ENCODE measurements at places on chromosomes 12 and 14.

DNA sequence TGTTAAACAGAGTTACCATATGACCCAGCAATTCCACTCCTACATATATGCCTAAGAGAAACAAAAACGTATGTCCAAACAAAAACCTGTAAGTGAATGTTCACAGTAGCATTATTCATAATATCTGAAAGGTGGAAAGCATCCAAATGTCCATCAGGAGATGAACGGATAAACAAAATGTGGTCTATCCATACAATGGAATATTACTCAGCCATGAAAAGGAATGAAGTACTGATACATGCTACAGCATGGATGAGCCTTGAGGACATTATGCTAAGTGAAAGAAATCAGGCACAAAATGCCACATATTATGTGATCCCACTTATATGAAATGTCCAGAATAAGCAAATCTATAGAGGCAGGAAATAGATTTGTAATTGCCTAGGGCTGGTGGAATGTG lies 16.8 kb downstream of the MOK start:
- DNase-seq: no peak

- no peak for DNase-seq
These were observed 5.1 kb downstream of the GPRC5D start for GRCh38 chr12:12946686-12947355.

DNA sequence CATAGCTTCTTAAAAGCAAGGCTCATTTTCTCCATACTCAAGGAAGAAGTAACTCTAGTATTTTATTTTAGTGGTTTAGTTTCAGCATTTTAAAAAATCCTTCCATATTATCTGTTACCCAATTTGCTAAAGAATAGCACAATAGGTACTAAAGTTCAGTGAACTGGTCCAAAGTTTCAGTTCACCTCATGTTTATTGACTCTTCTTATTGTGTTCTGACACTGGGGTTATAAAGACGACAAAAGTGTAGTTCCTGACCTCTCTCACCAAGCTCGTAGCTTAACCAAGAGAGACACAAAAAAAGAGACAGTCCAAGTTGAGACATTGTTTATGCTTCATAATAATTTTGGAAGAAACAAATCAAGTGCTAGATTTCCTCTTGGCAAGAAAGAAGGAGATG lies 40.8 kb upstream of the SLC38A2 start:
- DNase-seq: no peak

- DNase-seq: peak; percentile 48
These were observed at the start of gene CACNA1C for GRCh38 chr12:2052826-2053678. TSS of gene CACNA1C (plus strand) at chr12:2052987. CDS start at chr12:2053563, 576 bp downstream.

- no peak for DNase-seq
These were observed 179.0 kb upstream of the IGF1 start for GRCh38 chr12:102659200-102659911.

GRCh38 chr12:4448943-4449850 lies 3.6 kb upstream of the FGF6 start:
- DNase-seq: no peak

GRCh38 chr12:112518365-112518735 lies 99.6 kb downstream of the PTPN11 start:
- DNase-seq: no peak

DNA sequence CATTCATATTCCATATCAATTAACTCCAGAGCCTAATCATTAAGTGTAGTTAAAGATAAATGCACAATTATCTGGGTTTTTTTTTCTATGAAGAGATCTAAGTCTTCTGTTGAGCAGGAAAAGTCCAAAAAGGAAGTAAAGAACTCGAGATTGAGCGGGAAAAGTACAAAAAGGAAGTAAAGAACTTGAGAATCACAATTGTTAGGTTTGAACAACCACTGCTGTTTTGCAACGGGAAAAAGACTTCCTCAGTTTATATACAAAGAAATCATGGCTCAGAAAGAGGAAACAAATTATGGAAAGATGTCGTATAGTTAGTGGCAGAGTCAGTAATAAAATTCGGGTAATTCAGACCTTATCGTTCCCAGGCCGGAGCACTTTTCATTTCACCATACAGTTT lies 63.3 kb downstream of the PPP1R12A start:
- no peak for DNase-seq

DNA sequence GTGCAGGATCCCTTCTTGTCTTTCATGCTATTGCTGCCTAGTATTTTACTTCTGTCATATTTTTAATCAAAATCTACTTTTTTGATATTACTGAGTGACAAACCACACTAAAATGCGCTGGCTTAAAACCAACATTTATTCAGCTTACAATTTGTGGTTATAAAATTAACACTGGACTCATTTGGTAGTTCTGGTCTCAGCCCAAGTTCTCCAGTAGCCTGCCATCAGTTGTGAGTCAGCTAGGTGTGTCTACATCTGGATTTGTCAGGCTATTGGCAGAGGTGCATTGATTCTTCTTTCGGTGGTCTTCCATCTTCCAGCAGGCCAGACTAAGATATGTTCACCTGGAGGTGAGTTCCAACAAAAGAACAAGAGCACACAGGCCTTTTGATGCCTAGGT lies 765.1 kb upstream of the FBXO33 start:
- DNase-seq: no peak

DNA sequence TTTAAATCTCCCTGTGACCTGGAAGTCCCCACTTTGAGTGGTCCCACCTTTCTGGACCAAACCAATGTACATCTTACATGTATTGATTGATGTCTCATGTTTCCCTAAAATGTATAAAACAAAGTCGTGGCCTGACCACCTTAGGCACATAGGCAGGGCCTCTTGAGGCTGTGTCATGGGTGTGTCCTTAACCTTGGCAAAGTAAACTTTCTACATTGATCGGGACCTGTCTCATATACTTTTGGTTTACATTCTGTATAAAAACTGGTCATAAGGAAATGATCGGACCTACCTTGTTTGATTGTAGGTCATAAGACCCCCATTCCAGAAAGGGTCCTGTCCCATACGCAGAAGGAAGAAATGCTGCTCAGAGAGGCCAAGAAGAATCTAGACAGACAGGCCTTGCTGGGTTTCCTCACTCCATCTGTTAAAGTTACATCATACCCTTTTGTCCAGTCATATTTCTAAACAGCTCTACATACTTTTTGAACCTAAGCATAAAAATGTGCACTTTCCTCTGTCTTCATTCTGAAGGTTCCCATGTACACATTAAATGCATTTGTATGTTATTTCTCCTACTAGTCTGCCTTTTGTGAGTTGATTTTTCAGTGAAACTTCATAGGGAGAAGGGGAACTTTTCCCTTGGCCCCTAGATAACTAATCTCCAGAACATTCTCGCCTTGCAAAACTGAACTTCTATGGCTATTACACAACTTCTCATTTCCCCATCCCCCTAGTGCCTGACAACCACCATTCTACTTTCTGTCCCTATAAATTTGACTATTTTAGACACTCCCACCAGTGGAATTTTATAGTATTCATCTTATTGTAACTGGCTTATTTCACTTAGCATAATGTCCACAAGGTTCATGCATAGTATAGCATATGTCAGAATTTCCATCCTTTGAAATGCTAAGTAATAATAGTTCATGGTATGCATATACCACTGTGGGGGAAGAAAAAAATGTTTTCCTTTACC lies 30.2 kb upstream of the CPM start:
- no peak for DNase-seq

DNA sequence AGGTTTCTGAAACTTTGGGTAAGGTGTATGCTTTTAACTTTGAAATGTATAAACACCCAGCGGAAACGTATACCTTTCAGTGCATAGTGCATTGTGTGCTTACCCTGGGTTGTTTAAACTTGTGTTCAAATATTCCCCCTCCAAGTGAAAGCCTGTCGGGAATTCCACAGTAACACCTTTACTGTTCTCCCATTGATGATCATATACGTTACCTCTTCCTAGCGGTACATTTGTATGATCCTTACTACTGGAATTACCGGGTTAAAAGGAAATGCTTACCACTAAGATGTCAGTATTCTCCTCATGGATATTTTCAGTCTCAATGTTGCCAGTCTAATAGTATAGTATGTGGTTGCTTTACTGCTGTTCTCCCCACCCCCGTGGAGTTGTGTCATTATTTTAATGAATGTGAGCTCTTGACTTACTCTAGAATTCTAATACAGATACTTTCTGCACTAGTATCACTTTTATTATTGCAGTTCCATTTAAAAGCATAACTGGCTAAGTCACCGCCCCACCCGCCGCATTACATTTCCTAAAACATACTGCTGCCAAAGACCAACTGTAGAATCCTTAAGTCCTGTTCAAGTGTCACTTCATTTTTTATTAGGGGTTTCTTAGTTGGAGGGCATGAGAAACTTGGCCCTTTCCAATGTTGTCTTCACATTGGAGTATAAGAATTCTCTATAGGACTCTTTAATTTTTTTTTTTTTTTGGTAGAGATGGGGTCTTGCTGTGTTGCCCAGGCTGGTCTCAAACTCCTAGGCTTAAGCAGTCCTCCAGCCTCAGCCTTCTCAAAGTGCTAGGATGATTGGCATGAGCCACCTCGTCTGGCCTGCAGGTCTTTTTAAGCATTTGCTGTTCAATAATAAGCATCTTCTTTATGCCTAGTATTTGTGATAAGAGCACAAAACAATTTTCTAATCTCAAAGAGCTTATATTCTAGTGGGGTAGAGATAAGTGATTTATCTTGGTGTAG lies 24.9 kb downstream of the NUDT4 start:
- no peak for DNase-seq

DNA sequence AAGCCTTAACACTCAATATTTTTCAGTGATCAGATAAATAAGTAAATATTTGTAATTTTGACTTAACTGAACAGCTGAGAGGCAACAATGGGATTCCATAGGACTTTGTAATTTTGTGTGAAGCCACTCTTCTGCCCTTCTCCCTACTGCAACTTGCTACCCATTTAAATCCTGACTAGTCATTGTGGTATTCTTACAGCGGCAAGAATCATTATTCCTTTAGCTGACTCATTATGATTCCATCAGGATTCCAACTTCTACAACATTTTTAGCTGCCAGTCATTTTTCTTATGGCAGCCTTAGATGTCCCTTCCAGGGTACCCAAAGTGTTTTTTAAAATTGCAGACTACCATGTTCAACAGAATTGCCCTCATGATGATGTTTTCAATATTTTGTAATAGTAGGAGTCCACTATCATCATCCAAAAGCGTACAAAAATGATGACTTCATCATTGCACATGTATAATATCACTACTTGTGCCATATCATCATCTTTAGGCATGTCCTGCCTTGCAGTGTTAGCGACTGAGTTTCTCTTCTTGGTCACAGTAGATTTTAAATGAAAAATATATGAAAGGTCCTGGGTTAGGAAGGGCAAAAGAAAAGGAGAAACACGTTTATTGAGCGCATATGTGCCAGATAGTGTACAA lies 5.1 kb upstream of the MAGOHB start:
- peak; percentile 38 for DNase-seq

DNA sequence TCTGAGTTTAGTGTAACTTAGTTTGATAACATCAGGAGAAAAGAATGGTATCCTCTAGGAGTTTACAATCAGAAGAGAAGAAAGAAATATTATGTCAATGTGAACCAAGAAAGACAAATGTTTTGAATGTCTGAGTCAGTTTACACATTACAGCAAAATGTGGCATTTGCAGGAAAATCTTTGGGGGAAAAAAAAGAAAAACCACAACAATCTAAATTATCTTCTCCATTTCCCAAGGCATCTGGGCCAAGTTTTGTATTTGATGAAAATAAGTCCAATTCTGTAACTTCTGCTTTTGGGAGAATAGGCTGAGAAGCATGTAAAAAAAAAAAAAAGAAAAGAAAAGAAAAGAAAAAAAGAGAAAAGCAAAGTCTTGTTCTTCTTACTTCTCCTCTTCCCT lies 58.8 kb upstream of the FLRT2 start:
- DNase-seq: no peak

GRCh38 chr14:89293314-89293916 lies 123.6 kb downstream of the FOXN3 start:
- no peak for DNase-seq

GRCh38 chr14:81989211-81989610 lies 455.6 kb upstream of the SEL1L start:
- DNase-seq: no peak

DNA sequence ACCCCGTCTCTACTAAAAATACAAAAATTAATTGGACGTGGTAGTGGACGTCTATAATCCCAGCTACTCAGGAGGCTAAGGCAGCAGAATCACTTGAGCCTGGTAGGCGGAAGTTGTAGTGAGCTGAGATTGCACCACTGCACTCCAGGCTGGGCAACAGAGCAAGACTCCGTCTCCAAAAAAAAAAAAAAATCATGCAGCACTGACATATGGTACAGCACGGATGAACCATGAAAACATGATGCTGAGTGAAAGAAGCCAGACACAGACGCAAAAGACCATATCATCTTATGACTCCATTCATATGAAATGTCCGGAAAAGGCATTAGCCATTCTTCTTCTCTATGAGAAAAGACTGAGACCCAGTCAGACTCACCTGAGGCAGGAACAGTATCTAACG lies 50.4 kb downstream of the PITPNM2 start:
- DNase-seq: no peak

GRCh38 chr12:12606781-12607589 lies 4.7 kb upstream of the CREBL2 start:
- no peak for DNase-seq

DNA sequence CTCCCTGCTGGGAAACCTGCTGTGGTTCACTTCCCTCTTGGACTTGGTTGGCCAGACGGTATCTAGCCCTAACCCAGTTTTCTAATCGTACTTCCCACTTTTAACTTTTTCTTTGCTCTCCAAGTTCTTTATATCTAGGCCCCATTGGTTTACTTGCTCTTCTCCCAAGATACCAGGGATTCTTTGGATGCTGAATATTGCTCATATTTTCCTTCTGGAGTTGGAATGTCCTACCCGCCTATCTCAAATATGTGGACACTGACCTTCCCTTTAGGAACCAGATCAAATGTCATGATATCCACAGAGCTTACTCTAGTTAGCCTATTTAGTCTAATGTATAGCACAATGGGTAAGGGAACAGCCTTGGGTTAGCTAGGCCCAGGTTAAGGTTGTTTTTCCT lies 228.6 kb downstream of the DACT1 start:
- DNase-seq: no peak

DNA sequence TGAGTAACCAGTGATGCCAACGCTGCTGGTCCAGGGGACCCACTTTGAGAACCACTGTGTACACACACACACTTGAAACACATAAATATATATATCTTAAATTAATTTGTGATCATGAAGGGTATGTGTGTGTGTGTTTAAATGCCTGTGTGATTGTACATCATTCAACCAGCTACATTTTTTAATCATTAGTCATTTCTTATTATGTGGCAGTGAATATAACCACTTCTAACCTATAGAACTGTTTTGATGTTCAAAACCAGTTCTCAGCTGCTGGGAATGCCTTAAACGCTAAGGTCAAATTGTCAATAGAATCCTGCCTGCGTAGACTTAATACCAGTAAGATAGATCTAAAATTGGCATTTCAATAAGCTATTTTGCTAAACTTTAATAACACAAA lies 330.0 kb downstream of the SYT1 start:
- no peak for DNase-seq

- DNase-seq: no peak
These were observed 454.7 kb upstream of the PRICKLE1 start for GRCh38 chr12:43044241-43044640.

- no peak for DNase-seq
These were observed 10.6 kb downstream of the GRIP1 start for GRCh38 chr12:66668311-66668710.

DNA sequence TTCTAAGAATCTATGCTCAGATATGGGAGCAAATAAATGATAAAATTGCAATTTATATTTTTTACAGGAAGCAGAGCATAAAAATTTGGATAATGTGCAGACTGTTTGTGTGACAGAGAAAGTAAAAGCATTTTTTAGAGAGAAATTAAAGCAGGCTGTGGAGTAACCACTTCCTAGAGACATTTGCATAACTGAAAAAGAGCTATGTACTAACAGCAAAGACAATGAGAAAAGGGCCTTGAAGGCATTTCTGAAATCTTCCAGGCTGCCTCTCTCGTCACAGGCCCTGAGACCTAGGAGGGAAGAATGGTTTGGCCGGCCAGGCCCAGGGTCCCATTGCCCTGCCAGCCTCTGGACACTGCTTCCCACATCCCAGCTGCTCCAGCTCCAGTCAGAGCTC lies 247.2 kb downstream of the ALX1 start:
- no peak for DNase-seq

All from HTR-8/SVneo (cell line).